ENCODE measurements at places on chromosomes 16 and 17.
A peak's percentile ranks its signal among the peaks of the same experiment; 100 is the strongest.

DNA sequence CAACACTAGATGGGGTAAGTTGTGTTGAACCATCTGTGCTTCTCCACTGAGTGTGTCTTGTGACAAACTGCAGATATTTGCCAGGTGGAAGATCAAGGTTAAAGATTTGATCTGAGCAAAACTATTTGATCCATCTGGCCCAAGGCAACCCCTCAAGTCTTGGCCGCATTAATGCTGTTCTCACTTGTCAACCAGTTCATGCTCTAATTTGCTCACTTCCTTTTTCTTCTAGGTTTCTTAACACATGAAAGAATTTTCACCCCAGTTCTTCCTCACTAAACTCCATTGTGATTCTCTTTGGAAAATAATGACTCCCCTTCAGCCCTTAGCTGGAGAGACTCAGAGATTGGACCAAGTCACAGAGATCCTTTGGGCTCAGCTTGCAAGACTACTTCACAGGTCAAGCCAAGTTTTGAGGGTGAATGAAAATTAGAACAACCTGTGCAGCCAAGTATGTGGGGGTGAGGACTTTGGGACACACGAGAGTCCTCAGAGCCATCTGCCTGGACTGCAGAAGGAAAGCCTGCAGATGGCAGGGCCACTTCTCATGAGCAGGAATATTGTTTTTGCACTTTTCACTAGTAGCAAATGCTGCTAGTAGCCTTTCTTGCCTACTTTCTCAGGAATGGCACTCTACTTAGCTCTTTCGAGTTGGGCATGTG lies 166.5 kb downstream of the AXIN2 start:
- H3K36me3 ChIP-seq = no peaks in the 10 kb centered on the region
- H3K27ac ChIP-seq = no peak overlapping the region

GRCh38 chr16:68406458-68407152 lies 41.7 kb downstream of the SMPD3 start:
- no peaks in the 10 kb centered on the region for H3K27me3 ChIP-seq
- H3K36me3 ChIP-seq = no peaks in the 10 kb centered on the region
- no peak overlapping the region for H3K4me3 ChIP-seq
- H3K4me1 ChIP-seq = peaks cover 6% of the 10 kb centered on the region

GRCh38 chr17:77369544-77369971 lies 228.8 kb downstream of the SEC14L1 start:
- peaks cover 6% of the 10 kb centered on the region for H3K27me3 ChIP-seq
- no peaks in the 10 kb centered on the region for H3K36me3 ChIP-seq
- no peak overlapping the region for H3K4me3 ChIP-seq
- no peak for DNase-seq
- H3K4me1 ChIP-seq = peaks cover 42% of the 10 kb centered on the region

- H3K4me1 ChIP-seq = no peaks in the 10 kb centered on the region
- DNase-seq = no peak
- H3K27me3 ChIP-seq = no peaks in the 10 kb centered on the region
Observed at GRCh38 chr16:69223882-69224281, 36.9 kb downstream of the SNTB2 start.

GRCh38 chr17:57512258-57512657 lies 232.8 kb downstream of the CCDC182 start:
- no peak overlapping the region for H3K4me3 ChIP-seq
- peaks cover 15% of the 10 kb centered on the region for H3K4me1 ChIP-seq
- H3K36me3 ChIP-seq = no peaks in the 10 kb centered on the region
- no peak overlapping the region for H3K27ac ChIP-seq

- no peaks in the 10 kb centered on the region for H3K36me3 ChIP-seq
- no peak overlapping the region for H3K27ac ChIP-seq
- no peaks in the 10 kb centered on the region for H3K4me1 ChIP-seq
- DNase-seq = no peak
Observed at GRCh38 chr16:9286930-9287329, 195.5 kb downstream of the HAPSTR1 start.

DNA sequence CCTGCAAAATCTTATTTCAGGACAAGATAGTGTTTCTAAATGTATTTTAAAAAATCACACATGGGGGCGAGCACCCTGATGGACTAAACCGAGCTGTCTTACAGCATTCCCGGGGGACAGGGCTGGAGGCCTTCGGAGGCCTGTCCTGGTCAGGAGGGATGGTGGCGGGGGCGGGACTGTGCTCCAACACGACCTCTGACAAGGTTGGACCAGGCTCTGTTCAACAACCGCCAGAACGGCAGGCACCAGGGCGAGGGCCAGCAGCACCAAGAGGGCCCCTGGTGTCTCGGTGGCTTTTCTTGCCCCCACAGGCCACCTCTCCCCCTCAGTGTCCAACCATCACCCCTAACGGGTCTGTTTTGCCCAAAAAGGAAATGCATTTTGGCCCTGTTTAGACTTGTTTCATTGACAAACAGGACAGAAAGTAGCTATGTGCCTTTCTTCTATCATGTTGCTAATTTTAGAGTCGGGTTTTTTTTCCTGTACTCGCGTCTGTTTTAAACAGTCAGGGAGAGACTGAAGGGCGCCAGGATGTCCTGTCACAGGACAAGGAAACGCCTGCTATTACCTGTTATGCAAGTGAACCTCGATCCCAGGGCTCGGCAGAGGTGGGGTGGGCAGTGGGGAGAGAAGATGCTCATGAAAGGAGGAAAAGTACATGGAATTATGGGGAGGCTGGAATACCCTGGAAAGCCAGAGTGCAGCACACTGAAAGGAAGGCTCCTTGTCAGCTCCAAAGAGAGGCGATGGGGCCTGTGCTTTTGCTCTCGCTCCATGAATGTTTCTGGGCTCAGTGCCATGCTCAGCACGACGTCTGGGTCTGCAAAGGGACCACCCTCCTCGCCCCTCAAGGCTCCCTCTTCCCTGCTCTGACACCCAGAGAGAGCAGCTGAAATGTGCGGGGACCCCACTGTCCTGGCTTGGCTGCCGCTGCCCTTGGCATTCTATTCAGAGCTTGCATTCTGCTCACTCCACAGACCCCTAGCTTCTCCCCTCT lies 11.9 kb downstream of the TMEM204 start:
- peak overlapping the region; percentile 15 for H3K4me3 ChIP-seq
- no peaks in the 10 kb centered on the region for H3K36me3 ChIP-seq
- peaks cover 33% of the 10 kb centered on the region for H3K4me1 ChIP-seq
- no peaks in the 10 kb centered on the region for H3K27me3 ChIP-seq
- DNase-seq = no peak

GRCh38 chr17:78865682-78866390 lies 25.2 kb upstream of the USP36 start:
- H3K4me1 ChIP-seq = no peaks in the 10 kb centered on the region
- DNase-seq = peak; percentile 57
- H3K27me3 ChIP-seq = no peaks in the 10 kb centered on the region
- peak overlapping the region; percentile 39 for H3K27ac ChIP-seq
- H3K4me3 ChIP-seq = no peak overlapping the region

GRCh38 chr17:72282439-72283029 lies 161.7 kb downstream of the SOX9 start:
- DNase-seq = no peak
- H3K27me3 ChIP-seq = no peaks in the 10 kb centered on the region
- no peaks in the 10 kb centered on the region for H3K4me1 ChIP-seq
- no peak overlapping the region for H3K27ac ChIP-seq
- no peak overlapping the region for H3K4me3 ChIP-seq

DNA sequence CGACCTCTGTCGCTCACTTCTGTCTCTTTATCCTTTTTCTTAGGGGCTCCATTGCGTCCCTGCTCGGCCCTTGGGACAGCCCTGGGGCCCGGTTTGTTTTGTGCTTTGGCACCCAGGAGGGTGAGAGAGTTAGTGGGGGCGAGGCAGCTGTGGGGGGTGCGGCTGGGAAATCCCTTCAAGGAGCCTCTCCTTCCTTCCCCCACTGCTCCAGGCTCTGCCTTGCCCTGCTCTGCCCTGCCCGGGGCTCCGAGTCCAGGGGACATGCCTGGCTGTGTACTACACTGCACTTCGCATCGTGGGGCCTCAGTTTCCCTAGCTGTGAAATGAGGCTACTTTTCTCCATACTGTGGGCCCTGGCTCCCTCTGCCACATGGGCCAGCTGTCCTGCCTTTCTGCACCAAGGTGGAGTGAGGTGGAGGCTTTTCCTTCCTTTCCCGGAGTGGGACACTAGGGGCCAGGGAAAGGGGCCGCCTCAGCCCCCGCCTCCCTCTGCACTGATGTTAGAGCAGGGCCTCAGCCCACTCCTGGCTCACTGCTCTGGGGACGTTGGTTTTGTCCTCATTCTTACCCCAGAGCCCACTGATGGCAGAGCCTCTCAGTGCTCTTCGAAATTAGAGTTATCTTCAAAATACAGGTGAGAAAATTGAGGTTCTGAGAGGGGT lies 980 bp downstream of the LLGL1 start:
- peaks cover 12% of the 10 kb centered on the region for H3K4me1 ChIP-seq
- peak overlapping the region; percentile 90 for H3K4me3 ChIP-seq
- H3K36me3 ChIP-seq = no peaks in the 10 kb centered on the region
- H3K27me3 ChIP-seq = no peaks in the 10 kb centered on the region

GRCh38 chr16:85146922-85147651 lies 34.8 kb upstream of the CIBAR2 start:
- no peaks in the 10 kb centered on the region for H3K36me3 ChIP-seq
- H3K27me3 ChIP-seq = peaks cover 29% of the 10 kb centered on the region
- no peak overlapping the region for H3K27ac ChIP-seq
- no peak overlapping the region for H3K4me3 ChIP-seq
- DNase-seq = no peak

- no peak for DNase-seq
- peaks cover 7% of the 10 kb centered on the region for H3K36me3 ChIP-seq
- no peak overlapping the region for H3K27ac ChIP-seq
- peaks cover 17% of the 10 kb centered on the region for H3K4me1 ChIP-seq
Observed at GRCh38 chr16:28872952-28873351, 5.3 kb upstream of the ATP2A1 start.

DNA sequence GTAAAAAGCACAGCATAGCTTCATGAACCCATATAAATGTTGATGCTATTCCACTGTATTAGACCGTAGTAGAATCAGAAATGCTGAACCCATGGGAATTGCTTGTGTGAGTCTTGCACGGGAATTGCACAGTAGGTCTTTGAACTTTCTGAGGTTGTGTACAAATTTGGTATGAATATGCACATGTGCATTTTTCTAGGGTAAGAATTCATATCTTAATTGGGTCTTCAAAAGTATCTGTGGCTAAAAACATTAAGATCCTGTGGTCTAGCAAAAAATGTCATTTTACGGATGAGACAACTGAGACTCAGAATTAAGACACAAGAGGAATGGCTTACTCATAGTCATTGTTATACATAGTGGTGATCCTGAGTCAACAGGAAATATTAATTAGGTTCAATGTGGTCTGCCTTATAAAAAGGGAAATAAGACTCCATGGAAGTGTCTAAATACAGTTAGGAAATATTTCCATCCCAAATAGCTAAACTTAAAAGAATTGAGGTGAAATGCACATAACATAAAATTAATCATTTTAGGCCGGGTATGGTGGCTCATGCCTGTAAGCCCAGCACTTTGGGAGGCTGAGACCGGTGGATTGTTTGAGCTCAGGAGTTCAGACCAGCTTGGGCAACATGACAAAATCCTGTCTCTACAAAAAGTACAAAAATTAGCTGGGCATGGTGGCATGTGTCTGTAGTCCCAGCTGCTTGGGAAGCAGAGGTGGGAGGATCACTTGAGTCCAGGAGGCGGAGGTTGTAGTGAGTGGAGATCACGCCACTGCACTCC lies 22.8 kb downstream of the TAOK1 start:
- H3K4me3 ChIP-seq = no peak overlapping the region
- no peaks in the 10 kb centered on the region for H3K27me3 ChIP-seq
- no peak overlapping the region for H3K27ac ChIP-seq
- H3K36me3 ChIP-seq = peaks cover 5% of the 10 kb centered on the region
- peaks cover 21% of the 10 kb centered on the region for H3K4me1 ChIP-seq

GRCh38 chr16:64864232-64864809 lies 257.5 kb downstream of the CDH11 start:
- DNase-seq = no peak
- H3K27me3 ChIP-seq = no peaks in the 10 kb centered on the region
- H3K4me1 ChIP-seq = no peaks in the 10 kb centered on the region
- H3K27ac ChIP-seq = no peak overlapping the region

- H3K27ac ChIP-seq = no peak overlapping the region
- no peaks in the 10 kb centered on the region for H3K27me3 ChIP-seq
- no peaks in the 10 kb centered on the region for H3K4me1 ChIP-seq
- no peak for DNase-seq
Observed at GRCh38 chr17:64190472-64190871, 60.5 kb upstream of the ERN1 start.

DNA sequence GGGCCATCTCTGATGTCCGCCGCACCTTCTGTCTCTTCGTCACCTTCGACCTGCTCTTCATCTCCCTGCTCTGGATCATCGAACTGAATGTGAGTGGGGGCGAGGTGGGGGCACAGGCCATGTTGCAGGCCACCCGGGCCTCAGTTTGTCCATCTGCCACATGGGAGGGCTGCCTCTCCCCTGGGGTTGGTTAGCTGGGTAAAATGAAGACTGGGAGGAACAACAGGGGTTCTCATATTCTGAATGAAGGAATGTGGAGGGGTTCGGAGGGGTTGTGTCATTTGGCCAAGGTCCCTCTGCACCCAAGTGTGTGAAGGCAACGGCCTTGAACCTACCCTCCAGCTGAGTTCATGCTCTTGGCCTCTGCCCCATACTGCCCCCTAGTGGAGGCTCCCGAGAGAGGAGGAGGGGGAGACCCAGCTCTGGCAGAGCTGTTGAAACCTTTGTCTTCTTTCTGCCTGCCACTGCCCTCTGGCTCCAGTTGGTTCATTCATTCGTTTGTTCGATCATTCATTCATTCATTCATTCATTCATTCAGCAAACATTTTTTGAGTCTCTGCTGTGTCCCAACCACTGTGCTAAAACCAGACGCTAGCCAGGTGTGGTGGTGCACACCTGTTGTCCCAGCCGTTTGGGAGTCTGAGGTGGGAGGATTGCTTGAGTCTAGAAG lies 11.4 kb upstream of the TCAP start:
- H3K4me1 ChIP-seq = peaks cover 63% of the 10 kb centered on the region
- H3K27ac ChIP-seq = no peak overlapping the region
- no peaks in the 10 kb centered on the region for H3K36me3 ChIP-seq
- H3K4me3 ChIP-seq = no peak overlapping the region

Data from naive B cell (primary cell).